Hepatic stellate cell (primary cell): ENCODE measurements at places on chromosomes 4 and X.

DNA sequence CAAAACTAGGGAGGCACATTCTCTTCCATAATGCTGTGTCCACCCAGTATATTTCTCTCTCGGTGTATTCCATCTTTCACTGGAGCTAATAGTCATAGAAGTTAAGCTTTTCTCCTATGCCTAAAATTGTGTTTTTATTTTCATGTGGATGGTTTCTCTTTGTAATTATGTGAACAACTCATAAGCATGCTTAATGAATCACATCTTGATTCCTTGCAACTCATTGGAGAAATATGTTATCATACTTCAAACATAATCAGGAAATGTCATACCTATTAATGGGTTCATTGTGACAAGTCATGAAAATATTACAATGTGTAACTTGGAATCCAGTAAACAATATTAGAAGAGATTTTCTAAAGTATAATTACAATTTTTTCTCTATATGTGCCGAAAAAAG, 186.3 kb downstream of the SLC7A11 start:
- DNase-seq: no peak

DNA sequence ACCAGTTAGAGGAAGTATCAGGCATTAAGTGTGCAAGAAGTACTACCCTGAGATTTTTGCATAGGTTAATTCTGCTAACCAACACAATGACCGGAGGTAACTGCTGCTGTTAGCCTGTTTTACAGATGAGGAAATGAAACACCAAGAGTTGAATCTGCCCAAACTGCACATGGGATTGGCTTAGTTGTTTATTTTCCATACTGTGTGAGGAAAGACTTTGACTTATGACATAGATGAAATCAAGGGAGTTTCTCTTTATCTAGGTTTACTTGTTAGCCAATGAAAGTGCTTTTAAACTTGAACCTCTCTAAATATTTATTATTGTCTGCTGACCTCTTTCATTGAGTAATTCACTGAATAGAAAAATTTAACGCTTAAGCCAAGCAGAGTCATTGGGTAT, 10.3 kb downstream of the GUCY1B1 start:
- DNase-seq: no peak

DNA sequence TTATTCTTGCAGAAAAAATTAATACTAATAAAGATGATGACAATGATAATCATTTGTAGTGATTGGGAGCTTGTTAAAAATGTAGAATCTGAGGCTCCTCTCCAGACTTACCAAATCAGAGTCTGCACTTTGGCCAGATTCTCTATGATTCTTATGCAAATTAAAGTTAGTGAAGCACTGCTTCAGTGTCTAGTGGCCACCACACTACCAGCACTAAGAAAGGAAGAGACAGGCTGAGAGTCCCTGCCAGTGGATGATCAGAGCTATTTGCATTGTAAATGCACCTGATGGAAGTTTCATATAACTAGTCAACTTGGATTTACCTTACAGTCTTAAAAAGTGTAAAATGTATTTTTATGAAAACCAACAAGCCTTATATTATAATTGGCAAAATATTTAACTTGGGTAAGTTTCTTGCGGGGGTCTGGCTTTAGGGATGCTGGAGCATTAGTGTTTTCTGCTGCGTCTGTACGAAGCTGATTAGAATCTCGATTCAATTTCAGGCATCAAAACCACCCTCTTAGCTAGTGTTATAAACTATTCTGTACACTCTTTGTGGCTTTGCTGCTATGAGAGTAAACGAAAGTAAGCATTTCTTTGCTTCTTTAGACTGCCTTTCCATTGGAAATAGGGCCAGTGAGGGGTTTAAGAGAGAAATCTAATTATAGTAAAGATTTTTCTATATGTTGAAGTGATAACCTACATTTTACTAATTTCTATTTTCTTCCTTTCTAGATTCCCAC, 114.1 kb downstream of the TLL1 start:
- no peak for DNase-seq

GRCh38 chrX:123854329-123854728, 5.5 kb upstream of the XIAP start:
- DNase-seq: no peak

DNA sequence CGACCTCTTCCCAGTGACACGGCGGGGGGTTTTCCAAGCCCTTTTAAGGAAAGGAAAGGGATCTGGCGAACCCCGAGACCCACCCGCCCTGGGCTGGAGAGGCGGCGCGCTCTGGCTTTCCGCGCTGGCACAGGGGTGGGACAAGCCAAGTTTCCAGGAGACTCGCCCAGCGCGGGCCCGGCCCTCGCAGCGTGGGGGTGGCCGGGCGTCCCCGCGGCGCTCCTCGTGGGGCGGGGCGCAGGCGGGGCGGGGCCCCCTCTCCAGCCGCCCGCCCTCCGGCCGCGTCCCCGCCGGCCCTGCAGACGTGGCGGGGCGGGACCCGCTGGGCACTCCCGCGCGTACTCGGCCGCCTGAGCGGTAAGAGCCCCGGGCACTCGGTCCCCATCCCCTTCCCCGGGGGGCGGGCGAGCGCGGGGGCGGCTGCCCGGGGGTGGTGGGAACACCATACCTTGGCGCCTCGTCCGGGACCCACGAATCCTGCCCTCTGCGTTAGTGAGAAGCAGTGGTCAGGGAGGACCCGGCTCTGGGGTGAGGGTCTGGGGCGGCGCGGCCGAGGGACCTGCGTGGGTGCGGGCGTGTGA, at the start of gene FAM114A1:
Gene FAM114A1 (plus strand): TSS at position 329 of the 581 bp plus-strand sequence. CDS start 10,273 bp downstream, outside the sequence.
- peak; percentile 86 for DNase-seq

DNA sequence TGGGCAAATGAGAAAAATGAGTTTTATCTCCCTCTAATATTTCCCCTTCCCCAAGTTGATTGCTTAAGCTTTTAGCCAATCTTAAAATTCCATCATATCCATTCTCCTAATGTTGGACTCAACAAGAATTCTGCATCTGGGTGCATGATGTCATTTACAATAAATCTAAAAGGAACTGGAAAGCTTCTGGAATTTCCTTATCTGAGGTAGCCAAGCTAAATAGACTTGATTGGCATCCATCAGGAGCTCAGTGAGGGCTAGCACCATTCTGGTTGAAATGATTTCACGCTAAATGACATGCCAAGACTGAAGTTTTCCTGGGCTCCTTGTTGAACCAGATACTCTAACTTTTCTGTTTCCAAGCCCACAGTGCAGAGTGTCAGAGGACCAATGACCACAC, 110.3 kb upstream of the SCML1 start:
- no peak for DNase-seq

DNA sequence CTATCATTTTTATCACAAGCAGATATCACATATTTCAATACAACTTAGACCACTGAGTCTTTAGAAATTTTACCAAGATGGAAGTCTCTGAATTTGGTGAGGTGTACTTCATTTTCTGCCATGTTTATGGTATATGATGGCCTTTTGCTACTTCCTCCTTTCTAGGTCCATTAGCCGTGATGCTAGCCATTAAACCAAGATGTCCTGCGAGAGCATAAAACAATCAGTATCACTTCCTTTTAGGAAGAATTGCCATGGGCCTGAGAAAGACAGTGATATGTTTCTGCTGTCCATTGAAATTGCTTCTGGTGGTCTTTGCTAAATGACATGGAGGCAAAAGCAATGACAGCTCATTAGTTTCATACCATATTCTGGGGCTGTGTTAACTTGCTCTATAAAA, 1851.7 kb upstream of the IGFBP7 start:
- DNase-seq: no peak

- peak; percentile 69 for DNase-seq
These were observed 17.7 kb upstream of the AP1AR start for GRCh38 chr4:112213856-112214255.

- DNase-seq: no peak
These were observed 32.7 kb downstream of the TMEM47 start for GRCh38 chrX:34624416-34624815.

DNA sequence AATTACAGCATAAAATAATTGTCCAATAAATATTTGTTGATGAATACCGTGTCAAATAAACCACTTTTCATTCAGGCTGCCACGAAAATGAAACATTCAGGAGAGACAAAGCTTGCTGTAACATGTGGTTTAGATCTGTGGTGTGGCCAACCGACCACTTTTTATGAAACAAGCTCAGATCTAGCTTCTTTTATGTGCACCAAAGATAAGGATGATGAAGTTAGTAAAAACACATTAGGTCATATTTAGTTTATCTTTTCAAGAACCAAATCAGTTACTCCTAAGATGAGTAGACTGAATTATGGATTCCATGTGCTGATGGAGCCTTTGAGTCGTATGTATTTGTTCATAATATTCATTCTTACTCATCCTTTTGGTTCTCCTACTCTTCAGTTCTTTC, 35.8 kb downstream of the STOX2 start:
- no peak for DNase-seq

- DNase-seq: no peak
These were observed 17.3 kb upstream of the NDUFC1 start for GRCh38 chr4:139319571-139319970.

DNA sequence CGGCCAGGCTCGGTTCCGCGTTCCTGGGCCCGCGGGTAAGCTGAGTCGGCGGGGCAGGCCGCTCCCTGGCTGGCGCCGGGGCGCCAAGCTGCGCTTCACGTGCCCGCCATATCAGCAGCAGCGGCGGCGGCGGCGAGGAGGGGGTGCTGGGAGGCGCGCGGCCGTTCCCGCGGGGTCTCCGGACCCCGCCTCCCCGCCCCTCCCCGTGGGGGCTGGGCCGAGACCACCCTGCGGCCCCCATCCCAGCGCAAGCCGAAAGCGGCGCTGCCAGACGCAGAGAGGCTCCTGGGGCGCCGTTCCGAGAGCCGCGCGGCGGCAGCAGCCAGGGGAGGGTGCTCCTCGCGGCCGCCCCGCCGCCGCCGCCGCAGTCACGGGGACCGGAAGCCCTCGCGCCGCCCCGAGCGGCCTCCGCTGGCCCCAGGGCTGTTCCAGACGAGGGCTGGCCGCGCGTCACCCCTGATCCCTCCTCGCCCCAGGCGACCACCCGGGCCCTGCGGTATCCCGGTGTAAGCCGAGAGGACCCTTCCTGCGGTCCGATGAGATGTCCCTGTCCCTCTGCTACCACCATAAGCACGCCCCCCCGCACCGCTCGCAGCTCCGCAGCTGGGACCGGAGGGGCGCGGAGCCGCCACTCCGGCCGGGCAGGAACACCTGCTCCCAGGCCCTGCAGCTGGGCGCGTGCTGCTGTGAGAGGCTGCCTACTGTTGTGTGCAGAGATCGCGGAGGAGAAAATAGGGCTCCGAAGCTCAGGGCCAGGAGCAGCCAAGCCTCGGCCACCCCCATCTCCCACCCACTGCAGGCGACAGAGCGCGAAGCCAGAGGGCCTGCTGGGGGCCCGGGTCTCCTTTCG, 7.5 kb upstream of the BCOR start:
- DNase-seq: no peak

- DNase-seq: no peak
These were observed 127.5 kb upstream of the BMP3 start for GRCh38 chr4:80903020-80903419.

DNA sequence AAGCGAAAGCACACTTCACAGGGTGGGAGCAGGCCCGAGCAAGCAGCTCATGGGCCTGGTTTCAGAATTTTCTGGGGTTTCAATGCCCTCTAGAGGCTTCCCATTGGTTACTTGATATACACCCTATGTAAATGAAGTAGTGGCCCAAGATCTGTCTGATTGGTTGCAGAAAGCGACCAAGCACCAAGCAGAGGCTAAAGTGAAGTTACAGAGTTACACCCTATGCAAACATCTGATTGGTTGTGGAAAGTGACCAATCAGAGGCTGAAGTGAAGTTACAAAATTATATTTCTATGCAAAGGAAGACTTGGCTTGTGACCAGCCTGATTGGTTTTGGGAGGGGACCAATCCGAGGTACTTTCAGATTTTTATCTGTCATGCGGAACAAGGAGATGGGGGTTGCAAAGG, 8.2 kb downstream of the FHIP1A start:
- no peak for DNase-seq

DNA sequence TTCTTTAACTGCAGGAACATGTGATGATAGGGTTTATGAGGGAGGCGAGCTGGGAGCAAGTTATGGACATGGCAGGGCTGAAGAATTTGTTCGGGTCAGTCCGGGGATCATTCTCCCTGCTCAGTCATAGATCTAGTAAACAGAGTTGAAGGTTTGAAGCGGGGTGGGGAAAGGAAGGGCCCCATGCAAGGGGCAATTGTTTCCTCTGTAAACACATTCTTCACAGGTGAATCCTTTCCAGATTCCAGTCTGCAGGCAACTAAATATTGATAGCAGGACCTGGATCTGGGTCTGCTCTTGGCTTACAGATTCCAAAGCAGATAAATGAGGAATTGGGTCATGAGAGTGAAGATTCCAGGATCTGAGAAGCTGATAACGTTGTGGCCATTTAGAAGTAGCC, 44.3 kb upstream of the ARHGAP24 start:
- DNase-seq: no peak

GRCh38 chr4:40401096-40401495, 66.0 kb downstream of the CHRNA9 start:
- DNase-seq: no peak

- peak; percentile 9 for DNase-seq
These were observed 325.0 kb downstream of the FBXO8 start for GRCh38 chr4:173958445-173958844.

GRCh38 chr4:87932718-87933141, 42.8 kb upstream of the SPP1 start:
- DNase-seq: no peak

- DNase-seq: no peak
These were observed 6.8 kb upstream of the ANOS1 start for GRCh38 chrX:8738588-8739189.

GRCh38 chrX:155645180-155645579, 32.4 kb upstream of the TMLHE start:
- no peak for DNase-seq

DNA sequence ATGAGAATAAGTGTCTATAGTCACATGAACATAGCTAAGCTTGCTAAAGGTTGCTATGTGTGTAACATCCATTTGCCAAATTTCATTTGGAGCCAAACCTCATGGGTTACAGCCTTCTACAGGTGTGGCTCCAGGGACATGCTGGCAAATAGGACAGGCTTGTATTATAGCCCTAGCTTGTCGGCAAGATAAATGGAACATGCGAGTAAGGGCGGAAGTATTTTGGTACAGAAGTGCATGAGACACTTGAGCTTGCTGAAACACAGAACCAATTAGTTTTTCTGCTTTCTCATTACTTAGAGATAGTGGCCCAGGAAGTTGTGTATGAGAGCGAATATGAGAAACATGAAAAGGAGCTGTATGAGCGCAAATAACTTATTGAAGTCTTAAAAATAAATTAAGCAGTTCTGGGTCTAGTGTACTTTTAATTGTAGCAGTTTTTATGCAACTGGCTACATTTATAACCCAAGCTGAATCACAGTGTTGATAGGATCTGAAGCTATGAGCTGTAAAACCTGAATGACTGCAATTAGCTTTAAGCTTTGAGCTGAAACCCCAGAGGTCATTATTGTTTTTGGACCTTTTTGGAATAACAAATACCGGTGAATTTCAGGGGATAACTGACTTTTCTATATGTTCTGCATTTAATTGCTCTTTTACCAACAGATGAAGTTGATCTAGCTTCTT, 64.6 kb downstream of the KDM5C start:
- DNase-seq: no peak

DNA sequence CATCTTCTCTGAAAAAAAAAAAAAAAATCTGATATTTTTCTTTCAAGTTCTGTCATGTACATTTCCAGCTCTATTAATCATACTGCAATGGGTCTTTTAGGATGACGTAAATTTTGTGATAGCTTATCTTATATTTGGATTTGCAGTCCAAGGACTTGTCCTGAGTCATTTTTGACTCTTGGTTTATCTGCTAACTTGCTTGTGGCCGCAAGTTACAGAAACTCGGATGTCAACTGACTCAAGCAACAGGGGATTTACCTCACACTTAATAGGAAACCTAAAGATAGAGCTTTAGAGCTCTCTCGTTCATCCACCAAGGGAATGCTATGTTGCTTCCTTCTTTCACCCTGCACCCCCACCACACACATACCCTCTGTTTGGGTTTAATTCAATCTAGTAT, 1433.8 kb upstream of the TENM3 start:
- DNase-seq: no peak

- DNase-seq: no peak
These were observed 7.5 kb downstream of the USP26 start for GRCh38 chrX:133089411-133089810.
